ENCODE measurements at places on chromosomes 11 and 22. TPM values are rescaled to one million over a fixed set of nuclear protein-coding genes. Genes with fewer than 3 reads are reported as not detected.

Gene CCDC81
- total RNA-seq, result 0.66 TPM

Gene ZP1
- total RNA-seq, result not detected

Gene OR4A16
- total RNA-seq, result not detected

Gene UPB1
- 0.23 TPM for total RNA-seq

Gene SPON1
- total RNA-seq, result 0.19 TPM

Gene CDKN1C
- total RNA-seq, result 1.5 TPM

Gene SLC35E4
- total RNA-seq, result 3.9 TPM

Gene UBASH3B
- total RNA-seq, result 26.0 TPM

Gene AQP11
- 0.09 TPM for total RNA-seq

Gene NAALADL1
- 23.1 TPM for total RNA-seq

Gene SCN3B
- total RNA-seq, result not detected

Gene TMPRSS4
- not detected for total RNA-seq

Gene SAMM50
- 51.1 TPM for total RNA-seq

Gene SEZ6L
- 0.14 TPM for total RNA-seq

Gene RCOR2
- 0.09 TPM for total RNA-seq

Gene LRRC32
- 0.43 TPM for total RNA-seq
